Thoracic aorta (tissue), 2 donors: ENCODE measurements at places on chromosomes 5 and 9.

DNA sequence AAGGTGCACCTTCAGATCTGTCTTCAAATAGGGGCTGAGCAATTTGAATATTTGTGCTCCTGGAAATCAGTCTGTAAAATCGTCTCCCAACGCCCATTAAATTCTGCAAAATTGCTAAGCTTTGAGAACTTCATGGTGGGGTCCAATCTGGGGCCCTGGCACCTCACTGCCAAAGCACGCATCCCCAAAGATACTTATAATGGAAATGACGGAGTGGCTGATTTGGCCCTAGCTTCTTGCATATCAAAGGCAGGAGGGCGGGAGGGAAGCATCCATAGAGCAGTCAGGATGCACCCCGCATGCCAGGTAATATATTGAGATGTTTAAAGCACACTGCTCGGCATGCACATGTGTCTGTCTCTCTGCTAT is 422.3 kb downstream of the EBF1 start:
- no peak for DNase-seq

DNA sequence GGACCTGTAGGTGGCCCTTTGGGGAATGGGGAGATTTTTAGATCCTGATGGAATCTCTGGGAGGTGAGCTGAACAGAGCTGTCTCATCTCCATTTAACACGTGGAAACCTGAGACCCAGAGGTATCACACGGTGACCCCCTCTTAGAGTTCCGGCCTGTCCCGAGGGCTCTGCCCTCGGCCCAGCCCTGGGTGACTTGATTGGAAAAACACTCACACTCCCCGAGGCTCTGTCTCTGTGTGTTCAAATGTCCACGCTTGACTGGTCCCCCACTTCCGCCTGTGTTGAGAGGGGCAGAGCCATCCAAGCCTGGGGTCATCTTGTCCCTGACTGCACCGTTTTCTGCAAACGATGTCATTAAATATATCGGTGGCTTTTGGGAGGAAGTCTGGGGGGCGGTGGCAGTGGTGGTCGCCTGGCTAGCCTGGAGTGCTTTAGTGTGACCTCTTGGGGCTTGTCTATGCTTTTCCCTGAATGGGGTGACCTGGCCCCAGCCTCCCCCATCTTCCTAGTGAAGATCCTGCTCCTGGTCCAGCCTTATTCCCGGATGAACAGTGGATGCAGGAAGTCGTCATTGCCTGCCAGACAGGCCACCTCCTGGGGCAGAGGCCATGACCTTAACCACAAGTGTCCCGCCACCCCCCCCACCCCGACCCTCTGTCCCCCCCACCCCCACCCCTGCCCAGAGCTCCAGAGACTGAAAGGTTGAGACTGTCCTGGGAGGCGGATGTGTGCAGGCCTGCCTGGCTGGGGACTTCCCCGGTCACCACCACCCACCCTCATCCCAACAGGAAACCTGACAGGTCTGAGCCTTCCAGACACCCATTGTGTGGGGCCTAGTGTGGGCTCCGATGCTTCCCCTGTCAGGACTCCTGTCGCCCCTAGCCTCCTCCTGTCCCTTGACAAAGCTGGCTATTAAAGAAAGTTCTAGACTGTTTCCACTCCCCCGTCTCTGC is 5.3 kb upstream of the DAB2IP start:
- DNase-seq = no peak

DNA sequence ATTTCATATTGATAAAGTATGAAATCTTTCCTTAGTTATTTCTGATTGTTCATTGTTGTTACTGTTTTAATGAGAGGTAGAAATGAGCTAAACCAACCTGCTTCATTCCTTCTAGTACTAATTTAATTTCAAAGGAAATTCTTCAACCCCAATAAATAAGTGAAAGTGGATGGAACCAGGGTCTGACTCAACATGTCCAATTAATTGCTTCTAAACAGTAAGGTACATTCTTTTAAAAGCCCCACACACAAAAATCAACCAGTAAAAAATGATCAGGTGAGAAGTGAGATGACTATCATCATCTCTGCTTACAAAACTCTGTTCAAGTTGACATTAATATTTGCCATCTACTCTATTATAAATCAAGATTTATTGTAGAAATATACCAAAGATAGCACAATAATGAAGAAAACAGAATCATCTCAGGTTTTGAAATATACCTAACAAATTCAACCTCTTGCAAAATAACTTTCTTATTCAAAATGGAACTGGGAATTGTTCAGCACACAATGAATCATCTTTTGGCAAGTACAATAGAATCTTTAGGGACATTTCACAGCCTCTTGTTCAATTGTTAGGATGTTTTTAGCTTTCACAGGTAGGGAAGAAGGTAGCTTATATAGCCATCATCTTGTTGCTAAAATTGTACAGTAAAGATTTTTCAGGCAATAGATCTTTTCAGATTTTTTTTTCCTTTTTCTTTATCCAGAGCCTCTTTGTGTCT is 114.5 kb downstream of the RPS23 start:
- no peak for DNase-seq

DNA sequence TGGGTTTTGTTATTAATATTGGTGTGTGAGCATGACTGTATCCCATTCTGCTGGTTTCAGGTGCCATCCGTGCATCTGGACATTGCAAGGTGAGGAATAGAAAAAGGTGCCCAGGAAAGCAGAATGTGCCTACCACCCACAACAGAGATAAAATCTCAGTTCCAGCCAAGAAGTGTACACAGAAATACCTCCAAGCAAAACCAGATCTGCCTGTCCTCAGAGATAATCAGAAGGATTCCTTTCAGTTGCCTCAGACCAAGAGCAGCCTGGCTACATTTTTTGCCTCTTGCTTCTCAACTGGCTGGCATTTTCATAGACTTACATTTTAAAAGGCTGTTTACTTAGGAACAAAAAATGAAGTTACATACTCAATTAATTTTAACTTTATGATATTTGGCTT is 12.1 kb upstream of the ABLIM3 start:
- DNase-seq = no peak

GRCh38 chr9:122086873-122087272 is 6.2 kb downstream of the TTLL11 start:
- DNase-seq = no peak

DNA sequence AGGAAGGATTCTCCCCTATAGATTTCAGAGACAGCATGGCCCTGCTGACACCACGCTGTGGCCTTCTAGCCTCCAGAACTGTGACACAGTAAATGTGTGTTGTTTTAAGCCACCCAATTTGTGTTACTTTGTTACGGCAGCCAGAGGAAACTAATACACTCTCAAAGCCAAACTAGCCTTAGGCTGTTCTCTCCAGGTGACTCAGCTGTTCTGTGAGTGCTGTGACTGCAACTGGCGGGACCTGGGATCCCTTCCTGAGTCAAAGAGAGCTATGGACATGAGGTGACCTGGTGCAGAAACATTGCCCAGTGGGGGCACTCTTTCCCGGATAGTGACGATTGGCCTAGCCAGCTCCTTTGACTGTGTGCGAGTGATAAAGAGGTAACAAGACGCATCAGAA is 14.0 kb upstream of the MLANA start:
- DNase-seq = no peak

DNA sequence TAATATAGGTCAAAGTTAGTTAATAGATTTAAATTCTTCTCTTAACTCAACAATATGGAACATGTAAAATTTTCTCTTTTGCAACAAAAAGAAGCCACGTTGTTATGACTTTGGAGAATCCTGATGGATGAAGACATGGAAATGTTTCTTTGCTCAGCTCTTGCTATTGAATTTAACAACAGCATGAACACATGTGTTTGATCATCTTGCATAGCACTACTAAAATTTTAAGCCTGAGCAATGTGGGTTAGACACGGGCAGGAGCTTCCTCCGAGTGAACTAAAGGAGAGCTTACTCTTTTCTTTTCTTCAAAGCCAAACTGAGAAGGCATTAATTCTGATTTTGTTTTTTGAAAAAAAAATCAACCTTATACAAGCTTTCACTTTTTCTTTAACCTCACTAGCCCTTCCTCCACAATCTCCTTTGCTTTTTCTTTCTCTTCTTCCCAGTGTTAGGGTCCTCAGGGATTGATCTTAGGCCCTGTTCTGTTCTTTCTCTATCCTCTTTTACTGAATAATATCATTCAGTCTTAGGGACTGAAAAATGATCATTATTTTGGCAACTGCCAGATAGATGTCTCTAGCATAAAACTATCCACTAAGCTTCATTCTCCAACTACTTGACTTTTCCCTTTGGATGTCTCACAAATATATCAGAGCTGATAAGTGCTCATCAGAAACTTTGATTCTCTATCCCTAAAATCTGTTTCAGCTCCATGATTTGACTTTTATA is 36.9 kb downstream of the ADAMTS19 start:
- no peak for DNase-seq

- DNase-seq = no peak
Observed at GRCh38 chr9:90064248-90064647, 459.4 kb downstream of the GADD45G start.

DNA sequence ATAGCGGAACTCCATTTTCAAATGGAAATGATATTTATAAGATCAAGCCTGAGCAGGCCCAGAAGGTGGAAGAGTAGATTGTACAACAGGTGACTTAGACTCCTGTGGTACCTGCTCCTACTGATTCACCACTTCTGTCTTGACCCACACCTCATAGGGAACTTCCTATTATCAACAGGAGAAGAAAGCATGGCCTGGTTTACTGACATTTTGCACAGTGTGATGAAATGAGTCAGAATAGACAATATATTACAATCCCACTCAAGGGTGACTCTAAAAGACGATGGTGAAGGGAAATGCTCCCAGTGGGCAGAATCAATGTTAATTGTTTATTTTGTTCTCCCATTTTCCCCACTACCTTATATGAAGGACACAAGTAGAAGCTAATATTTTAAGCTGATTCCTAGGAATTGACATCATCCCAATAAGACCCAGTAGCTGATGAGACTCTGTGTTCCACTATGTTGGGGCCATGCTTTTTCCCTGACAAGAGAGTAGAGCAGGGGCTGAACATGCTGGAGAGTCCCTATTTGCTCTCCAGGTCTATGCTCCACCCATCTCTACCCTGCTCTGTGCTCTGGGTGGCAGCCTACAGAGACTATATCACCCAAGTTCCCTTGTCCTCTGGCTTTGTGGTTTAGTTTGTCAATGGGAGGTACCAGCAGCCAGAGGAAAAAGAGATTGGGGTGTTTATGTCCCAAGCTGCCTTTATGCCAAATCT is 163.4 kb upstream of the FSTL4 start:
- no peak for DNase-seq

DNA sequence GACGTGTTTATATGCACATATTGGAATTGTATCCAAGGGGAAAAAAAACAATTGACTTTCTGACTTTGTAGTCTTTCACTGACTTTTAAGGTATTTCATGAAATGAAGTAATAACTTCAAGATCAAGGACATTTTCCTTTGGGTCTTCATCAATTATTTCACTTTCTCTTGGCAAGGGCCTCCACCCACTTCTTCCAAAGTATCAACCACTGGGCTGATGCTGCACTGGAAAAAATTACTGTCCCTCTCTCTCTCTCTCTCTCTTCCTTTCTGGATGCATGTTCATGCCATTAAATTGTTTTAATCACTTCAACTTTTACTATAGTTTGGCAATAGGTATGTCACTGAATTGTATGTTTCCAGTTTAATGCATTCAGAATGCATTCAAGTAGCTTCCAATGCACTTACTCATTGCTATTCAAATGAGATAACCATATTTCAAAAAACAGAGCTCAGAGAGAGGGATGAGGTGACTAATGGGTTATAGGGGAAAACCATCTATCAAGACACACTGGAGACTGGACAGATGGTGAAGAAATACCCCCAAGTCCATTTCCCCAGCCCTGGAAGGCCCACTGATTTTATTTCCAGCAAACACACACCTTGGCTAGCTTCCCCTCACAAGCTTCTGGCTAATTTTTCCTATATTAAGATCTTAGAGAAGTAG is 585.3 kb downstream of the EBF1 start:
- DNase-seq = no peak

- DNase-seq = no peak
Observed at GRCh38 chr5:5146530-5147160, 6.5 kb downstream of the ADAMTS16 start.
